SW 1271 (cell line): ENCODE measurements at places on chromosomes 3 and 15.

DNA sequence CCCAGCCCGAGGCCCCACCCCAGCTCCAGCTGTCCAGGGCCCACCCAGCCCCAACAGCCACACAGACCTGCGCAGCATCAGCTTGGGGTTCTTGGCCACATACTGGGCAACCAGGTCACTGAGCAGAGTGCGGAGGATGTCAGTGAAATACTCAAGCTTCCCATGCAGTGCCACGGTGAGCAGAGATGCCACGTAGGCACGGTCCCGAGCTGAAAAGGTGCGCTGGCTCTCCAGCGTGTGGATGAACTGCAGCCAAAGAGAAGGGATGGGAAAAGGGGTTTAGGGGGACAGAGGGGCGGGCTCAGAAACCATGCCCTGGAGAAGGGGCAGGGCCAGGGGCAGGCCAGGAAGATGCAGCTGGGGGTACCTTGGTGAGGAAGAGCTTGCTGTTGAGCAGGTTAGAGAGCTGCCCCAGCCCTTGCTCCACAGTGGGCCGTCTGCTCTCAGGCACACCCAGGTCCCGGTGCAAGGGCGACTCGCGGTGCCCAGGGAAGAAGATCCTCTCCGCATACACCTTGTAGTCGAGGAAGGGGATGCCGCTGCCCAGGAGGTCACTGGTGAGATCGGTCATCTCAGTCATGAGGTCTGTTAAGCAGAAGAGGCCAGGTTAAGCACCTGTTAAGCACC is 17.4 kb downstream of the PLXNB1 start:
- no peak for DNase-seq

- no peak for DNase-seq
Measured at GRCh38 chr3:133548090-133548489, 25.4 kb upstream of the CDV3 start.

GRCh38 chr3:150942221-150942620 is 30.3 kb downstream of the CLRN1 start:
- no peak for DNase-seq

DNA sequence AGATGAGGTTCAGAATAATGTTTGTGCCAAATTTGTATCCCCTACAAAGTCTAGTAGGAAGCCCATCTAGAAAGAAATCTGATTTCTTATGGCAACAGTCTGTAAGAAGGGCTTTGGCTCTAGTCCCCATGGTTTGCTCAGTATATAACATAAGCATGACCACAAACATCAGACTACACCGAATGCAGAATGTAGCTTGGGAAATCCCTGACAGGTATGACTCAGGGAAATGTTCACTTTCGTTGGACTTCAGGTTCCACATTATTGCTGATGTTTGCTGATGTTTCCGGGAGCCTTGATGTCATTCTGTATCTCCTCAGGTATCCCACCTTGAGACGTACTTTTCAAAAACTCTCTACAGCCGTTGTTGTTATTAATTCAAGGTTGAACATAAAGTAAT is 304.4 kb upstream of the TGFBR2 start:
- DNase-seq = no peak

DNA sequence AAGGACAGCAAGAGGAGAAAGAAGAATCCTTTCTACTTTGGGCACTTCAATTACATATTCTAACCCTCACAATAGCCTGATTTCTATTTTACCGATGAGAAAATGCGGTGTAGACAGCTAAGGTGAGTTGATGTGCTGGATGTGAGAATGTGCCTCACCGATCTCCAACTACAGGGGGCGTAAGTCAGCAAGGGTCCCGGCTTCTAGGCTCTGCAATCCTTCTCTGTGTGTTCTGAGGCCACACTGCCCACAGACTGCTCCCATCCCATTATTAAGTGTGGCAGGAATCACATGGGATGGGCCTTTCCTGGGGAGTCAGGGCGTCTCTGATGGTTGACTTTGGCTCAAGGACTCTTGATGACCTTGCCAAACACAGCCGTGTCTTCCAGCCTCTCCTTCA is 23.6 kb upstream of the RPL35A start:
- DNase-seq = no peak

DNA sequence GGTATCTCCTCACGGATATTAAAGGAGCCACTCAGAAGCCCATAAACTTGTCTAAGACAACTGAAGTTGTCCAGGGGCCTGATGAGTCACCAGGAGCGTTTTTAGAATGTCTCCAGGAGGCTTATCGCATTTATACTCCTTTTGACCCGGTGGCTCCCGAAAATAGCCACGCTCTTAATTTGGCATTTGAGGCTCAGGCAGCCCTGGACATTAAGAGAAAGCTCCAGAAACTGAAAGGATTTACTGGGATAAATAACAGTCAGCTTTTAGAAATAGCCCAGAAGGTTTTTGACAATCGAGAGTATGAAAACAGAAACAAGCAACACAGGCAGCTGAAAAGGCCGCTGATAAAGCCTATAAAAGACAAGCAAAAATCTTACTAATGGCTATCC is 4.1 kb downstream of the DET1 start:
- no peak for DNase-seq

DNA sequence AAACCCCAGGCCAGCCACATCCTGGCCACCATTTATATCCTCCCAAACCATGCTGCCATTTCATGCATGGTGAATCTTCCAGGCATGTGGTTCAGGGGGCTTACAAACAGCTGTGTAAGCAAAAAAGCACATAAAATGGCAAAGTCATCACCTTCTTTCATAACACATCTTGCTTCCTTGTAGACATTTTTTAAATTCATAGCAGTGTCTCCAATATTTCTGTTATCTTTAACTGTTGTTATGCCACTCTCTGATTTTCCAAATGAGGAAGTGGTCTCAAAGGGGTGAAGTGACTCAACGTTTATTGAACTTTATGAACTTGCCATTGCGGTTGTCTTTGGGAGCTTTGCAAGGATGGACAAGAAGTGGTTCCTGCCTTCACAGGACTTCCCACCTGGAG is 264.4 kb downstream of the MEX3B start:
- DNase-seq = no peak

DNA sequence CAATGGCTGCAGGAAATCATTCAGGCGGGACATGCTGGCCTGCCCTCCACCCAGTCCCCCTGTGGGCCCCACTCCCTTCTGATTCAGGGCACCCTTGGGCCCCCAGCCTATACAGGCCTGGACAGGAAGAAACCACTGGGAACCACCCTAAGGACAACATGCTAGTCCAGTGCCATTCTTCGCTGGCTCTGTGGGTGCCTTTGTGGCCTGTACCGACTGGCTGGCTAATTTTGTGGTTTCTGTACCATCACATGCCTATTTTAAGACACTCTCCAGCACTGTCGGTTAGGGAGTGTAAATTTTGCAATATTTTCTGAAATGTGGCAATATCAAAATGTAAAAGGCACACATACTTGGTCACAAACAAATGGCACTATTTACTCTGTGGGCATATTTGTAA is 61.4 kb upstream of the POLG start:
- no peak for DNase-seq

- no peak for DNase-seq
Measured at GRCh38 chr3:16765661-16766060, 119.1 kb upstream of the PLCL2 start.

- no peak for DNase-seq
Measured at GRCh38 chr15:72341361-72341760, 21.4 kb upstream of the CELF6 start.

DNA sequence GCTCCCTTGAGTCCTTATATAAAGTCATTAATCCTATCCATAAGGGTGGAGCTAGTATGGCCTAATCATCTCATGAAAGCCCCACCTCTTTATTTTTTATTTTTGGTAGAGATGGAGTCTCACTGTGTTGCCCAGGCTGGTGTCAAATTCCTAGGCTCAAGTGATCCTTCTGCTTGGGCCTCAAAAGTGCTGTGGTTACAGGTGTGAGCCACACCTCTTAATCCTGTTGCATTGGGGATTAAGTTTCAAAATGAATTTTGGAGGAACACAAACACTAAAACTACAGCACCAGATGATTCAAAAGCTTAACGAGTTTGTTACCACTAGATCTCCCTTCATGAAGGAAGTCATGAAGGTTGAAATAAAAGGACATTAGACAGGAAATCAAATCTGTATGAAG is 27.7 kb downstream of the RAB7A start:
- DNase-seq = no peak

GRCh38 chr3:119033393-119034255 is 1.0 kb downstream of the IGSF11 start:
- DNase-seq = no peak

- DNase-seq = no peak
Measured at GRCh38 chr3:177676947-177677587, 479.8 kb upstream of the TBL1XR1 start.

GRCh38 chr15:67148196-67148701 is 82.8 kb downstream of the SMAD3 start:
- peak; percentile 65 for DNase-seq

DNA sequence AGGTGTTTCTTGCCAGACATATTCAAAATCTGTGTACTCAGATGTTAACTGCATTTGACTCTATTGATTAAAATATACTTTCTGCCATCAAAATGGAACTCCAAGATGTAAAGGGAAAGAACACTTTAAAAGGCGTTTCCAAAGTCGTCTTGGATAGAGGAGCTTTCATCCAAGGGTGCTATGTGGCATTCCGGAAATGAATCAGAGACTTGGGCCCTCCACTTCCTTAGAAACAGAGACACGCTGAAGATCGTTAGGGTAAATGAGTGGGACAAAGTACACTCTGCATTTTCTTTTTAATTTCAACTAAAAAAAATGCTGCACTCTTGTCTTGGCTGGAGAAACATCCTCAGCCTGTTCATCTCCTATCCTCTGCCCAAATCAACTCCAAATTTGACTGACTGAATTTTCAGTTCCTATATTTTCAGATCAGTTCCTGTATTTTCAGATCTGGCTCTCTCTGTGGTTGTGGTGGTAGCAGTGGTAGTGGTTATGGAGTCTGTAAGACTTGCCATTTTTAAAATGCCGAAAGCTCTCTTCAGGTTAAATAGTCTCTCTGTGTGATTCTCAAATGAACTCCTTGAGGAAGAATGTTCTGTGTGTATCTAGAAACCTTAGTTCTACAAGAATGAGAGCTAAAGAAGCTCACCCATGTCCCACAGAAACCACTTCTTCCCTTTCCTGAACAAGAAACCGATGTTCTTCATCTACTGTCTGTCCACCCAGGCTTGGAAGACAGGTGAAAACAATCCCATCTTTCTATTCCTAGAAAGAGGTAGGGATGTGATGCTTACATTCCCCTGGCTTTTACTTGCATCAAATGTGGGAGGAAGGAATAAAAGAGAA is 156.8 kb upstream of the ICE2 start:
- no peak for DNase-seq

- no peak for DNase-seq
Measured at GRCh38 chr3:77421916-77422315, 382.0 kb downstream of the ROBO2 start.

DNA sequence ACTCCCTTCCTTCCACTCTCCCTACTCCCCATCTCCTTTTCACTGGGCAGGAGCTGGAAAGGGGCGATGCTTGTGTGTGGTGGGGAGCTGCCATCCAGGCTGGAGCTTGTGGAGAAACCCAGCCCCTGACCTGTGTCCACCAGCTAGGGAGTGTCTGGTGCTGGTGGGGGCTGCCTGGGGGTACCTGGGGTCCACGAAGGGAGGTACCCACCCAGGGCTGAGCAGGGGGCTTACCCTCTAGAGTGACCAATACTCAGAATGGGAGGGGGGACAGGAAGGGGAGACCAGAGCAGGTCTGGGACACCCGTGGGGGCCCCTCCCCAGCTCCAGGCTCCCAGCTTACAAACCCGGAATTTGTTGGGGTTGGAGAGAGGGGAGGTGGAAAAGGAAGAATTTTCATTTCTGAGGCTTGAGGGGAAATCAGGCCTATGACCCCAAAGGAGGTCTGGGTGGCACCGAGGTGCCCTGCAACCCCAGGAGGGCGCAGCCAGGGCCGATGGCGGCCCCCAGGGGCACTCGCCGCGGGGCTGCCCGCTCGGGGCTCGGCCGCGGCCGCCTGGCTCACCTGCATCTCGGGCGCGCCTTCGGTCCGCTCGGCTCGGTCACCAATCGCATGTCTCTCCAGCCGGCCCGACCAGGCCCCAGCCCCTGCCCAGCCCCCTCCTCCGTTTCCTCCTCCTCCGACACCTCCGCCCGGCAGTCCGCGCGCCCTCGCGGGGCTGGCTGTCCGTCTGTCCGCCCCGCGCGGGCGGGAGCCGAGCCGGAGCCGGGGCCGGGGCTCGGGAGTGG is 773 bp downstream of the LINGO1 start:
- no peak for DNase-seq

DNA sequence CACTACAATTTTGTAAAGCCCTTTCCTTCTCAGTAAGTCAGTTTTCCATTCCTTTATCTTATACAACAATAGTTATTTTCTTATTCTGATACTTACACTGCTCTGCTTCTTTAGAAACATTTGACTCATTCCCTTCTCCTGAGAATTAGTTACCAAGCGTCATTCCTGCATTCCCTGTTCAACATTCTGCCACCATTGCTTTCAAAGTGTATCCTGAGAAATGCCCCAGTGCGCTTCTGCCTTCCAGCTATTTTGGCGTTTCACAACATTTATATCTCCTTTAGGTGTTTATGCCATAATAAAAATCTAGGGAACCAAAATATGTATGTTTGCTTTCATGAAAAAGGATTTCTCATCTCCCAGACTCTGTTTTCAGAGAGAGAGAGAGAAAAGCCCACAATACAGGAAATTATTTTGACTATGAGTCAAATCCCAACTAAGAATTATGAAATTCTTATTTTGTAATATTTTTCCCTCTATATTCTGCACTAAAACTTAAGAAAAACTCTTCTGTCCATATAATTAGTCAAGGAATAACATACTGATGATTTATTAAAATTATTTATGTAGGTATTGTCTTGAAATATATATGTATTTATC is 118.2 kb upstream of the RAP2B start:
- DNase-seq = no peak

- no peak for DNase-seq
Measured at GRCh38 chr3:84904816-84905555, 53.8 kb upstream of the CADM2 start.

DNA sequence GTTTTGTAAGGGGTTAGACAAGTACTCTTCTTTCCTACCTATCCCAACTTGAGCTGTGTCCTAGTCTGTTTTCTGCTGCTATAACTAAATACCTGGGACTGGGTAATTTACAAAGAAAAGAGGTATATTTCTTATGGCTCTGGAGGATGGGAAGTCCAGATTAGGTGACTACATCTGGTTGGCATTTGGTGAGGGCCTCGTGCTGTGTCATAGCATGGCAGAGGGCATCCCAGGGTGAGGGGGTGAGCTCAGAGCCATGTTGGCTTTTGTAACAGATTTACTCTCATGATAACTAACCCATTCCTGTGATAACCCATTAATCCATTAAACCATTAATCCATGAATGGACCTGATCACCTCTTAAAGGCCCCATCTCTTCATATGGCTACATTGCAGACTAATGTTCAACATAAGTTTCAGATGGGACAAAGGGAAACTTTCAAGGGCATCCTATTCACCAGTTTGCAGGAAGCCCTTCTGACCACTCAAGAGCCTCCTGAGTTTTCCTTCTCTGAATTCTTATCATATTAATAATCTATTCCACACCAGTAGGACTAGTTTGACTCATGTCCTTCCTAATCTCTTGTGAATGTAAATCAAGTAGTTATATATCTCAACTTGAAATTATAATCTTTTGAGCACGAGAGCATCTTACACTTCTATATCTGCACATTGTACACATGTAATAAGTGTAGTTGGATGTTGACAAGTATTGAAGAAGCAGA is 185.7 kb upstream of the ZPLD1 start:
- DNase-seq = no peak
